ENCODE measurements at places on chromosomes 2 and 18.

DNA sequence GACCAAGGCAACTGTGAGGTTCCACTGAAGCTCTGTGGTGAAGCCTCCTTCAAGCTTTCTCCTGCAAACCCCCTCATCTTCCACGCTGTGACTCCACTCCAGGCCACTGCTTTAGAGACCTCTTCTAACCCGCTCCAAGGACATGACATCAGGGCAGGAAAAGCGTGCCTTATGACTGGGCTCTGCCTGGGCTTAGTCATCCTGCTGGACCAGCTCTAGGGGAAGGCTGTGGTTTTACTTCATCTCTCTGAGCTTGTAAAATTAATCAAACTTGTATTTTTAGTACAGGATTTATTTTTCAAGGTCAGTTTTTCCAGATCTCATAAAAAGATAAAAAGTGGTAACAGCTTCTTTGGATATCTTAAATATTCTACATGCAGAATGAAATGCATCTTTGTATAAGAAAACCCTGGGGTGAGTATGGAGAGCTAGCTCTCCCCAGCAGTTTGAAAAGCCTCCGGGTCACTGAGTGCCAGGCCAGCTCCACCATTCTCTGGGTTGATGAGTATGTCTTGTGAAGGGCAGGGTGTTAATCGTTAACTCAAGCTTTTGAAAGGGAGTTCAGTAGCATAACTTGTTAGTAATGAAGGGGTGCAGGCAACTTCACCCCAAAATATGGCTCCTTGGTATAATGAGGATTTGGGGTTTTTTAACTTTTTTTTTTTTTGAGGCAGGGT is 33.1 kb upstream of the YPEL5 start:
- DNase-seq = no peak

DNA sequence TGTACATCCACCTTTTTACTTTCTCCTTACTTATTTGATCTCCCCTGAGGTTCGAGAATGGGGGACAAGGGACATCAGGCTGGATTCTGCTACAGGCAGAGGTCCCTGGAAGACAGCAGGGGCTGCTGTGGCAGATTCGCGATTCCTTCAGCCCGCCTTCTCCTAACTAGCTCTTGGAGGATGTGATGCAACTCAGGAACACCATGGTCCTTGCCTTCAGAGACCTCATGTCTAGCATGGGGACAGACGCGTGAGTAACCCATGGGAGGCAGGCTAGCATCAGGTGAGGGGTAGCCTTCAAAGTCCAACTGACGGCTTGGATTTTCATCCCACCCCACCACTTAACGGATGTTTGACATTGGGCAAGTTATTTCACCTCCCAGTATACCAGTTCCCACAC is 869 bp upstream of the TCF23 start:
- DNase-seq = no peak

DNA sequence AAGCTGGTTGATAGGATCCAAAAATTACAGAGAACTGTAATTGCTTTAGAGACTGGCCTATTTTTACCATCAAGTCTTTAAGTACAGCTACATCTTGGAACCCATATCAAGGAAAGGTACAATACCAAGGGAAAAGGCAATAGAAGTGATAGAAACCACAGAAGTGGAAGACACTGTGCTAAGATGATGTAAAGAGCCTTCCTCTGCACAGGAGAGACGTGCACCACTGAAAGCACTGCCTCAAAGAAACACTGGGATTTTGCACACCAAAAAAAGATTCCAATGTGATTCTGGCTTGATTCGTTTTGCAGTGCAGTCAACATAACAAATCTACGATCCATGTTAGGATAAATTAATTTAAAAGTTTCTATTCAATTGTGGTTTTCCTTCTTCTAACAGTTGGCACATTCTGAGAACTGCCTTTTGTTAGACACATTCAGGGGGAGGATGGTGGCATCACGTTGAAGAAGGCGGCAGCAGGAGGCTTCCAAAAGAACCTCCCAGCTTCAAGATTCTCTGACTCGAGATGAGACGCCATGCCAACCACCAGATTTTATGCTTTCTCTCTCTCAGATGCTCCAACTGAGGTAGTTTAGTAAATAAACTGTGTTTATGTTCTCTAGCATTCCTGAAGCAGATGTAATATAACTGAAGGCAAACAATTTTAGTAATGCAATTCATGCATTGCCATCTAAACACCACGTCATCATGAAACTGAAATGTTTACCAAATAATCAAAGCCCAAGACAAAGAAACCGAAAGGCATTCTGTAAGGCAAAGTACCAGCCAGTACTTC is 102.9 kb downstream of the BCL2 start:
- DNase-seq = no peak

GRCh38 chr18:64982414-64983055 is 768.3 kb upstream of the CDH7 start:
- no peak for DNase-seq

DNA sequence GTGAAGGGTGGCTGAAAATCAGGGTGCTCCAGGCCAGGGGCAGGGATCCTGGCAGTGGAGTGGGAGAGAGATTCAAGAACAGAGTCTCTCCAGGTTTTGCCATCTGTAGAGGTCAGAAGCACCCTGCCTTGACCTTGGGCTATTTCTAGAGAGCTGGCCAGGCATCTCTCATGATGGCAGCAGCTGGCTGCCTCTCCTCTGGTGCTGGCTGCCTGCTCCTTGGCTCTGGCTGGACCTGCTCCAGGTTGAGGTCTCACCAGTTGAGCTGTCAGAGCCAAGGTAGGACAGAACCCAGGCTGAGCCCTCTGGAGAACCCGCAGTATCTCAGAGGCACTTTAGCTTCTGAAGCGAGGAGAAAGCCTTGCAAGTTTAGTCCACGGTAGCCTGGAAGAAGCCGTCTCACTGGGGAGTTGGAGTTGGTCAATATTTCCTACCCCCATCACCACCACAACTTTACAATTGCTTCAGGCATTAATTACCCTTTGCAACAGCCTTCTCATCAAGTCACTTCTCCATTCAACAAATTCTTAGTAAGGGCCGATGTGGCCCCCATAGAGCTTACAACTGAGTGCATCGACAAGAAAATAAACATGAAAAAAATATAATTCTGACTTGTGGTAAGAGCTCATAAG is 25.6 kb downstream of the GNLY start:
- DNase-seq = no peak

DNA sequence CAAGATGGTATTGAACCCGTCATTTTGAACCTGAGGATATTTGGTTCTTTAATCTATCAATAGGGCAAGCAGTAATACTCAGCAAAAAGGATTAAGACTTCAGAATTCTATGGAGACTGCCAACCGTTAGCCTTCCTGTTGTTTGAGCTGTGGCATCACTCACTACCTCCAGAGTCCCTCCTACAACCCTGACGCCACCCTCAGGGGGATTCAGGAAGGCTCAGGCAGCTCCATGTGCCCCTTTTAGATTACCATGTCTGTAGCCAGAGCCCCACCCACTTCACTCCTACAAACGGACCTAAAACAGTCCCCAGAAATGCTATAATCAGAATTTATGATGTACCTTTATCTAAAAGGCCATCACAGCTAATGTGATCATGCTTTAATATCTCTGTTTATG is 172.9 kb downstream of the EPHA4 start:
- DNase-seq = no peak

DNA sequence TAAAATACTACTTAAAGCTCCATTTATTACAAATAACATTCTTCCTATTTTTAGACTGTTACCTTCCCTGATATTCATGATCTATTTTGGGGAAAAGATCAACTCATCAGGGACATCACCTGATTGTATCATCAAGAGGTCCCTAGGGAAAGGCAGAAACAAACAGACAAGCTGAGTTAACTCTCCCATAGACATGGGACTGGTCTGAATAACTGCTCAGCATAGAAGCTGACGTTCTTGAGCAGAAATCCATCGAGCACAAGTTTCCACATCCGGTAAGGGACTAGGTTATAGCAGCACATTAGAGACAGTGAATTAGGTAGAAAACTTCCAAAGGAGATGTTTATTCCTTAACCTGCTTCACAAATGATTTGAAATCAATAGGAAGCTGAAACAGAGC is 1100.4 kb upstream of the SLC39A10 start:
- DNase-seq = no peak

DNA sequence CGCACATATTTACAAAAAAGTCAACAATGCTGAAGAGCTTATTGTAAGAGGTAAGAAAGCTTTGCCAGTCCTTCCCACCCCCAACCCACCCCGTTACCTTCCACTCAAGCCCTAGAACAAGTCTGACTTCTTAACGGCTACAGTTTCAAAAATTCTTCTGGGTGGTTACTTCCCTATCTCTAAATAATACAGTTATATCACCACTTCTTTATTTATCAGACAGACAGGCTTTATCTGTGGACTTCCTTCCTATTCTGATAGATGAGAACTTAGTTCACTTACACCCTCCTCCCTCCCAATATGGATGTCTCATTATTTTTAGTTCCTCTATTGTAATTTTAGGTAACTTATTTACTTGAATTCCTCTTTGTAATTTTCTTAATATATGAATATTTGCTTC is 26.7 kb upstream of the ACTR3 start:
- DNase-seq = no peak

GRCh38 chr18:61992923-61993322 is 100.1 kb upstream of the RNF152 start:
- DNase-seq = no peak

DNA sequence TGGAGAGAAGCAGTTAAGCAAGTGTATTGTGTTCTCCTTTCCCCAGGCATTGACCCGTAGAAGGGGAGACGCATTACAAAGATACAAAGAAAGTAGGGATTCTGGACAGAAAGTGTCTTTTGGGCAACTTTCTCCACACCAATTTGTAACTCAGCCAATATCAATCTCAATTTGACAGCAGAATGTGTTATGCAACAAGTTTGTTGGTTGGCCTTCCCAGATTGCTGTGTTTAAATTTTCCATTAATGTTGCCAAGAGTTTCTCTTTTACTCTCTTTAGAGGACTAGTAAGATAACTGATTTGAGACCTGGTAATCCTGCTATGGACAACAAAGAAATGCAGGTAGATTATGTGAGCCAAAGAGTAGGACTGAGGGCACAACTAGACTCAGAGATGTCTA is 279.6 kb downstream of the ZNF804A start:
- no peak for DNase-seq

DNA sequence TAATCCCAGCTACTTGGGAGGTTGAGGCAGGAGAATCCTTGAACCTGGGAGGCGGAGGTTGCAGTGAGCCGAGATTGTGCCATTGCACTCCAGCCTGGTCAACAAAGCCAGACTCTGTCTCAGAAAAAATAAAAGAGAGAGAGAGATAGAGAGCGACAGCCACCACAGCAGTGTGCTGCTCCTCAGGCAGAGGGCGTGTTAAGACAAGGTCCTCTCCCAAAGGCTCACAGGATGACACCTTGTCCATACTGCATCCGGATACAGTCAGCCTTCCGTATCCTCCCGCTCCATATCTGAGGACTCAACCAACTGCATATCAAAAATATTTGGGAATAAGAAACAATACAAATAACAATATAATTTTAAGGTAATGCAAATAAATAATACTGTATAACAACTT is 20.1 kb downstream of the ARL4C start:
- DNase-seq = no peak

- no peak for DNase-seq
Measured at GRCh38 chr2:156237558-156237957, 95.0 kb downstream of the NR4A2 start.

DNA sequence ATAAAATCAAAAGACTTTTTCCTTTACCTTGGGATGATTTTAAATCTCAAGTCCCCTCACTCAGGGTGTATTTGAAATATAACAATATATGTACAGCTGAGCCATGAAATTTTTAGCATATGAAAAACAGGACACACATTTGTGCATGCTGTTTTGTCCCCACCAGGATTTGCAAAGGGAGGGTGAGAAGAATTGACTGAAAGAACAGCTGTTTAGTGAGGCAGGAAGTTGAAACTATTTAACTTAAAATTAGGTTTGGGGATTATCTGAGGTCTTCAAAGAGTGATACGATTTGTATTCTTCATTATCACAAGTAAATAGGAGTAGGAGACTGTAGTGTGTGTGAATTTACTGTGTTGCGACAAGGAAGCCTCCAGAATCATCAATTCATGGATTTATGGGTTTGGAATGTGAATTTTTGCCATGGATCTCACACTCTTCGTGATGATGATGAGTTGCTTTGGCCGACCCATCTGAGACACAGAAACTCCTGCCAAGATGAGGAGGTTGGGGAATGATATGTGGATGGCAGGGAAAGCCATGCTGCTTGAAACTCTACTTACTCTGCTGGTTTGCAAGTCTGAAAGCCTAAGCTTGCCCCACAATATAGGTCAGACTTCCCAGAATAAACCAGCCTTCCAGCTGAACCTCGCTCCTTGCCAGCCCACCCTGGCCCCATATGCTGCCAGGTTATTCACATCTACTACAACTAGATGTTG is 31.0 kb upstream of the SPATS2L start:
- no peak for DNase-seq

DNA sequence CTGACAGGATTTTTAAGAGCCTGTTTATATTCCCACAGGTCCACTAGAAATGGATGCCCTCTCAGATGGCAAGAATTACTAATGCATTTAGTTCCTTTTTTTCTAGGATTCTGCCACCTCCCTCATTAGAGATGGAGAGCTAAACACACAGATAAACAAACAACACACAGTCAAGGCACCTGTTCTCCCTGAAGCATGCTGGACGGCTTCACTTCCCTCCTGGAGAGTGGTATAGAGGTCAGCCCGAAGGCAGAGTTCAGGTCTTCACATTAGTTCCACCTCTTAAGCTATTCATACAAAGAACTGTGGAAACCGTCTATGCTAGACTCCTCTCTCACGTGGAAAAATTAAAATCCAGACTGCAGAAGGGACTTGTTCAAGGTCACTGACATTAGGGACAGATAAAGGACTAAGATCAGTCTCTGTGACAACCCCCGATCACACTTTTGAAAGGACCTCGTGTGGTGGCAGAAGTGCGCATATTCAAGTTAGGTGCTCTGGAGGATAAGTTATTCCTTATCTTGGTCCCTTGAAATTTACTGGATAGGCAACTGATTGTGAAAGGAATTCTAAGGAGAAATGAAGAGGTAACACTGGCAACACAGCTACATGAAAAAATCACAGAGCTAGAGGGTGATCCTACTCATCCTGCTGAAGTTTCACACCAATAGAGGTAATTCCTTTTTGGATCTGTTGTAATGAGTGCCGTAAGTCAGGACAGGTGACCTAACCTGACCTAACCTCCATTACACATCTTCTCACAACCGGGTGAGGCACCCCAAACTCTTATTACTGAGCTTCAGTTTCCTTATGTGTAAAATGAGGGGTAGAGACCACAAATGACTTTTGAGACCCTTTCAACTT is 75.1 kb downstream of the SPRED2 start:
- DNase-seq = no peak

Measured in SK-N-DZ (cell line).